A549 treated with ZK216348 at 1 μM for 4 hours (cell line): ENCODE measurements at places on chromosomes 13 and 19. TPM values are rescaled to one million over a fixed set of nuclear protein-coding genes. Genes with fewer than 3 reads are reported as not detected.

Gene MPND
- total RNA-seq: 7.0 to 13.3 TPM (median 10.1 TPM) in 5 replicates

Gene CRLF1
- 2.6 to 5.8 TPM (median 3.3 TPM) in 5 replicates for total RNA-seq

Gene KIR2DL4
- total RNA-seq: not detected in 5 replicates

Gene KCNC3
- 0.78 to 1.7 TPM (median 1.5 TPM) in 5 replicates for total RNA-seq

Gene OR7C1
- total RNA-seq: not detected in 5 replicates

Gene HAUS5
- 10.7 to 19.3 TPM (median 15.2 TPM) in 5 replicates for total RNA-seq

Gene CD37
- 0.13 TPM in 1 of 5 replicates, not detected in the others for total RNA-seq

Gene GNA15
- 0.08 to 0.14 TPM in 2 of 5 replicates, not detected in the others for total RNA-seq

Gene PRRG2
- total RNA-seq: 0.39 to 1.1 TPM (median 0.94 TPM) in 5 replicates

Gene CEACAM4
- total RNA-seq: not detected in 5 replicates

Gene C5AR1
- total RNA-seq: 1.6 to 3.0 TPM (median 2.5 TPM) in 5 replicates

Gene ADGRE2
- total RNA-seq: 0.53 to 1.4 TPM (median 0.99 TPM) in 5 replicates

Gene PINLYP
- total RNA-seq: 0.18 to 0.40 TPM (median 0.32 TPM) in 4 of 5 replicates, not detected in the other

Gene ZNF823
- 2.1 to 3.4 TPM (median 2.6 TPM) in 5 replicates for total RNA-seq

Gene CBARP
- total RNA-seq: 2.3 to 6.0 TPM (median 4.7 TPM) in 5 replicates

Gene FFAR2
- not detected in 5 replicates for total RNA-seq

Gene TUBA3C
- total RNA-seq: not detected in 5 replicates

Gene MBD3L2
- total RNA-seq: not detected in 5 replicates

Gene UPK1A
- total RNA-seq: 0.46 to 1.2 TPM (median 0.71 TPM) in 5 replicates

Gene ZNF763
- not detected in 5 replicates for total RNA-seq

Gene SYNGR4
- total RNA-seq: 1.4 to 4.2 TPM (median 3.2 TPM) in 5 replicates

Gene FFAR3
- total RNA-seq: not detected in 5 replicates

Gene KLHL1
- total RNA-seq: not detected in 5 replicates

Gene S1PR5
- total RNA-seq: 1.3 to 2.7 TPM (median 2.2 TPM) in 5 replicates

Gene VSTM2B
- not detected in 5 replicates for total RNA-seq

Gene ZNF571
- 0.76 to 2.0 TPM (median 0.99 TPM) in 5 replicates for total RNA-seq

Gene ELAVL3
- total RNA-seq: 0.05 to 0.19 TPM (median 0.13 TPM) in 3 of 5 replicates, not detected in the others

Gene TINCR
- 1.4 to 2.9 TPM (median 2.5 TPM) in 5 replicates for total RNA-seq

Gene GDF15
- total RNA-seq: 15.2 to 41.1 TPM (median 30.8 TPM) in 5 replicates

Gene PDX1
- 0.05 to 0.09 TPM in 2 of 5 replicates, not detected in the others for total RNA-seq

Gene LRRC63
- 0.13 TPM in 1 of 5 replicates, not detected in the others for total RNA-seq

Gene MAST1
- total RNA-seq: 0.98 to 2.5 TPM (median 2.5 TPM) in 5 replicates

Gene DCLK1
- total RNA-seq: 0.65 to 1.2 TPM (median 0.86 TPM) in 5 replicates
